ENCODE measurements at places on chromosomes 4 and X. TPM values are rescaled to one million over a fixed set of nuclear protein-coding genes. Genes with fewer than 3 reads are reported as not detected.
A peak's percentile ranks its signal among the peaks of the same experiment; 100 is the strongest.

GRCh38 chr4:26457412-26457811, 32.9 kb downstream of the CCKAR start:
- H3K27me3 ChIP-seq, result no peaks in the 10 kb centered on the region
- no peak overlapping the region for H3K4me3 ChIP-seq
- H3K27ac ChIP-seq, result no peak overlapping the region

DNA sequence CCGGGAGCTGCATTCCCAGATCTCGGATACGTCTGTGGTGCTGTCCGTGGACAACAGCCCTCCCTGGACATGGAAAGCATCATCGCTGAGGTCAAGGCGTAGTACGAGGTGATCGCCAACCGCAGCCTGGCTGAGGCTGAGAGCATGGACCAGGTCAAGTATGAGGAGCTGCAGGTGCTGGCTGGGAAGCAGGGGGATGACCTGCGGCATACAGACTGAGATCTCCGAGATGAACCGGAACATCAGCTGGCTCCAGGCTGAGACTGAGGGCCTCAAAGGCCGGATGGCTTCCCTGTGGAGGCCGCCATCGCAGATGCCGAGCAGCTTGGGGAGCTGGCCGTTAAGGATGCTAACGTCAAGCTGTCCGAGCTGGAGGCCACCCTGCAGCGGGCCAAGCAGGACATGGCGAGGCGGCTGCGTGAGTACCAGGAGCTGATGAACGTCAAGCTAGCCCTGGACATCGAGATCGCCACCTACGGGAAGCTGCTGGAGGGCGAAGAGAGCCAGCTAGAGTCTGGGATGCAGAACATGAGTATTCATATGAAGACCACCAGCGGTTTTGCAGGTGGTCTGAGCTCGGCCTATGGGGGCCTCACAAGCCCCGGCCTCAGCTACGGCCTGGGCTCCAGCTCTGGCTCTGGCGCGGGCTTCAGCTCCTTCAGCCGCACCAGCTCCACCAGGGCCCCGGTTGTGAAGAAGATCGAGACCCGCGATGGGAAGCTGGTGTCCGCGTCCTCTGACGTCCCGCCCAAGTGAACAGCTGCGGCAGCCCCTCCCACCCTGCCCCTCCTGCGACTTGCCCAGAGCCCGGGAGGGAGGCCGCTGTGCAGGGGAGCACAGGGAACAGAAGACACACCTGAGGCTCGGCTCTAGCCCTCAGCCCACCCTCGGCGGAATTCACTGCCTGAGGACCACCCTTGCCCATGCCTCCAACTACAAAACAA, 29.4 kb upstream of the GABRA3 start:
- H3K4me1 ChIP-seq, result no peaks in the 10 kb centered on the region
- H3K27me3 ChIP-seq, result no peaks in the 10 kb centered on the region
- no peak overlapping the region for H3K4me3 ChIP-seq
- no peak overlapping the region for H3K27ac ChIP-seq
- no peaks in the 10 kb centered on the region for H3K36me3 ChIP-seq

DNA sequence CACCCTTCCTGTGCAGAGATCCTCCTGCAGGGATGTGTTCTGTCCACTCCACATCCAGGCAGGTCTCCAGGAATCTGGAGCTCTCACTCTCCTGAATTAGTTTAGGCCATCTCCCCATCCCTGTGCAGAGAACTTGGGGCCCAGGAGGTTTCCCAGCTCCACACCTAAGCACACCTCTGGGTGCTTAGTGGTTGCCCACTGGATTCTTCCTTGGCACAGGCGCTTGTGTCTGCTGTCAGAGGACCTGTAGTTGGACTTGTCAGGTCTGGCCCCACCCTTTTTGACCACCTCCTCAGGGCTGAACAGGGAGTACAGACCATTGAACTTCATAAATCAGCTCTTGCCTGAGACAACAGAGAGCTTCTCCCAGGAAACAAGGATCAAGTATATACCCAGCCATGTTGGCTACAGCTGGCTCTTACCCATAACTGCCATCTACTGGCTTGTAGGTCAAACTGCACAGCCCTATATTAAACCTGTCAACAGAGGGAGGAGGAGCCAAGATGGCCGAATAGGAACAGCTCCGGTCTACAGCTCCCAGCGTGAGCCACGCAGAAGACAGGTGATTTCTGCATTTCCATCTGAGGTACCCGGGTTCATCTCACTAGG, 275.5 kb downstream of the PPARGC1A start:
- no peaks in the 10 kb centered on the region for H3K4me1 ChIP-seq
- no peak for DNase-seq
- no peak overlapping the region for H3K27ac ChIP-seq
- no peaks in the 10 kb centered on the region for H3K36me3 ChIP-seq
- H3K4me3 ChIP-seq, result no peak overlapping the region

DNA sequence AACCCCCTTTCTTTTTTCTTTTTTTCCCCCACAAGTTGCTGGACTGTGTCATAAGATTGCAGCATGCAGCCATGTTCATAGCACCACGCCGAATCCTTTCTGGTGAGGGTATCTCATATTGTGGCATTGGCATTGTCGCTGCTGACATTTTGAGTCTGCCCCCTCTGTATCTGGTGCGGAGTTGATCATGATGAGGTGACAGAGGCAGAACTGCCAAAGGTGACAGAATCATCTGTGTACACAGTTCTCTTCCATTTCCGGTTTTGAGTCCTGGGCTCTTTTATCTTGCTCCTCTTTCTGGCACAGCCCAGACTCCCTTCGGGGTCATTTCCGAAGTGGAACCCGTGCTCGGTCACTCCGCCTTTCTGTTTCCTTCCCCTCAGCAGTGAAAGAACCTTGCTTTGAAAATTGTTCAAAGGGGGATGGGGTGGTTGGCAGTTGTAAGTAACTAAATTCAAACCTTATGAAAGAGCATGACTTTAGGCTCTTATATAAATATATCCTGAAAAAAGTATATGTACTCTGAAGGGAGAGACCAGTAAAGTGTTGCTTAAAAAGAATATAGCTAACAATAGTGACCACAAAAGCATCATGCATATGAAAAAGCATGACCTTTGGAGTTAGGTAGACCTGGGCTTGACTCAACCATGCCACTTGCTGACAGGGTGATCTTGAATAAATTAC, 55.0 kb upstream of the BMP2K start:
- H3K27ac ChIP-seq, result no peak overlapping the region
- peaks cover 19% of the 10 kb centered on the region for H3K4me1 ChIP-seq
- H3K27me3 ChIP-seq, result no peaks in the 10 kb centered on the region

DNA sequence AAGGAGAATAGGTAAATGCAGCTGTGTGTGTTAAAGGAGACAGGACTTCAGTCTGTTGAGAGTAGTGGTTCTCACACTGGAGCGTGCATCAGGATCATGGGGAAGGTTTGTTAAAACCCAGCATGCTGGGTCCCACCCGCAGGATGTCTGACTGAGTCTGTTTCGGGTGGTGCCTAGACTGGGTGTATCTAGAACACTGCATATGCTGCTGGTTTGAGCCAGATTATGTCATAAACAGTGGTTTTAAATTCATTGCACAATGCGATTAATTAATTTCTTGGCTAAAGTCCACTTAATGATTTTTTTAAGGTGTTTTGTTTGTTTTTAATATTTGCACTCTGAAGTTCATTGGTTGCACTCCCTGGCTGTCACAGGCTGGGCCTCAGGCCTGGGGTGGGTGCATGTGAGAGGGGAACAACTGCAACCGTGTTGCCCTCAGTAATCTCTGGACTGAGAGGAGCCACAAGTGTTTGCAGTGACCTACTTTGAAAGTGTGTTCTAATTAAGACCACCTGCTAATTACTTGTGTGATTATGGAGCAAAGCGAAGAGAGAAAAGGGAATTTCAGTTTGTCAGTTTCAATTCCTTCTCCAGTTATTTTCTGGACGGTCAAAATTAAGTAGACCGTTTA, 8.3 kb downstream of the HCCS start:
- H3K27me3 ChIP-seq, result no peaks in the 10 kb centered on the region
- no peak overlapping the region for H3K4me3 ChIP-seq
- H3K4me1 ChIP-seq, result no peaks in the 10 kb centered on the region
- DNase-seq, result no peak
- H3K36me3 ChIP-seq, result peaks cover 29% of the 10 kb centered on the region
- no peak overlapping the region for H3K27ac ChIP-seq

DNA sequence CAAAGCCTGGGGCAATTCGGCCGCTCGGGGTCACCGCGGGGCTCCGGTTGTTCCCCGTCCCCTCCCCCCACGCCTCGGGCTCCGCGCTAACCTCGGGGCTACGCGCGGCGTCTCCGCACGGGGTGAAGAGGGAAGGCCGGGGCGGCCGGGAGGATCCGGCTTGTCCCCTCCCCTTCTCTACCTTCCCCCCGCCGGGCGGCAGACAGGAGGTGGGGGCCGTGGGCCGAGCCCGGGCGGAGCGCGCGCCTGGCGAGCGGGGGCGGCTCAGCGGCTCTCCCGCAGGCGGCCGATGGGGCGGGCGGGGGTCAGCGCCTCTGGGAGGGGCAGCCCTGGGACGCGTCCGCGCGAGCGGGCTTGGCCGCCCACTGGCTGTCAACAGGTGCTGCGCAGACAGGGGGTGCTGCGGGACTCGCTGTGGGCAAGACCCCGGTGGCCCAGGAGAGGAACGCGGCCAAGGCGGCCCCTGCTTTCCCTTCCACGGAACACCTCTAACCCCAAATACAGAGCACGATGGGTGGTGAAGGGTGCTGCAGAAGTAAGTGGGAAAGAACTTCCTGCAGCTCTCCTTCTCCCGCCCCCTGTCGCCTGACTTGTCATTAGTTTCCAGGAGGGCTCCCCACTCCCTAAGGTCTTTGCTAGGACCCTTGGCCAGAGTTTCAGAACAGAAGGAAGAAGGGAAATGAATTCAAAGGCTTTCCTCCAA, at the start of gene PDGFC:
PDGFC (minus strand) TSS at position 124 of the 703 bp plus-strand sequence. CDS start 896 bp downstream, outside the sequence.
- peaks cover 3% of the 10 kb centered on the region for H3K36me3 ChIP-seq
- H3K4me3 ChIP-seq, result peak within 1 kb of the TSS; percentile 41
- H3K27me3 ChIP-seq, result peaks cover 61% of the 10 kb centered on the region
- peak; percentile 13 for DNase-seq
- H3K27ac ChIP-seq, result no peak within 1 kb of the TSS
- H3K4me1 ChIP-seq, result peaks cover 12% of the 10 kb centered on the region

The FAM9B gene
- total RNA-seq, result not detected

The MAGEC2 gene
- not detected for total RNA-seq

The ZFP42 gene
- not detected for total RNA-seq

The SLITRK4 gene
- not detected for total RNA-seq

The RHOXF2B gene
- not detected for total RNA-seq

The BTK gene
- 0.47 TPM for total RNA-seq
